Activated CD8-positive, alpha-beta T cell treated with anti-CD3 and anti-CD28 coated beads for 36 hours (primary cell): ENCODE measurements at places on chromosomes 12 and 14.

DNA sequence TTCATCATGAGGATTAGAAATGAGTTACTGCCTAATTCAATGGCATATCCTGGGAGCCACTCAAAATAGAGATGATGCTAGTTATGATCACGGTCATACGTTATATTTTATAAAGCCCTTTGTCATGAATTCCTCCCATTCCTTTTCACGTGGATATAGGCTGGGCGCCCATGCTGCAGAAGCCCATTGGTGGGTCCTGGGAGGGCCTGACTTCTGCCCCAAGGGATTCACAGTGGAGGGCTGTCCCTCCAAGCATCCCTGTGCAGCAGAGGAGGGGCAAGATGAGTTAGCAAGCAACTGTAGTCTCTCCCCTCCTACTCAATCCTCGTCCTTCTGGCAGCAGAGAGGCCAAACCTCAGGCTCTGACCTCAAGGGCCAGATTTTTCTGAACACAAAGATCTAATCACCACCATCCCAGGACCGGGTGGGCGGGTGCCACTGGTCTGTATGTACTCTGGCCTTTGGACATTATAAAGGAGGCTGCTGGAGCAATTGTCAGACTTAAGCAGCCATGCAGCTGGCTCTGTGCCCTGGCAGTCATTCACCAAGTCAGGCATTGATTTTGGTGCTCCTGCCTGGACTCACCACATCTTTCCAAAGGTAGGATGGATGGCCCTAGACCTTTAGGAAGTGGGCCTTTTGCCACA lies 8.6 kb downstream of the GLTP start:
- H3K4me1 ChIP-seq: peaks cover 18% of the 10 kb centered on the region
- no peak for DNase-seq
- no peaks in the 10 kb centered on the region for H3K27me3 ChIP-seq
- H3K27ac ChIP-seq: peak overlapping the region; percentile 23
- H3K4me3 ChIP-seq: no peak overlapping the region

- no peaks in the 10 kb centered on the region for H3K4me1 ChIP-seq
- H3K36me3 ChIP-seq: peaks cover 17% of the 10 kb centered on the region
- H3K27me3 ChIP-seq: no peaks in the 10 kb centered on the region
- no peak overlapping the region for H3K4me3 ChIP-seq
Measured at GRCh38 chr12:22064968-22065367, 18.9 kb downstream of the CMAS start.

DNA sequence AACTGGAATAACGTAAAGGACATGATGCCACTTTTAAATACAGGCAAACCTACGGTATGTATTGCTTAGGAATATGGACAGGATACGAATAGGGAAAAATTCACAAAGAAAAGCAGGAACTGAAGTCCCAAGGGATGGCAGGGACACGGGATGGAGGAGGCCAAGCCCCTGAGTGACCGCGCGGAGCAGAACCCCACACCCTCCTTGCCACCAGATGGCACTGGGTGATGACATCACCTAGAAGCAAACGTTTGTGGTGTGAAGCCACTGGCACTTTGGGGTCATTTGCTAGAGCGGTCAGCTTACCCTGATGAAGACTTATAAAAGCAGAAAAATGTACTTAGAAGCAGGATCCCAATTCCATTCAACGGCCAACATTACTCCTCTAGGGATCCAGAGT lies 9.4 kb downstream of the DHX37 start:
- peaks cover 32% of the 10 kb centered on the region for H3K36me3 ChIP-seq
- H3K4me3 ChIP-seq: no peak overlapping the region
- no peaks in the 10 kb centered on the region for H3K27me3 ChIP-seq

DNA sequence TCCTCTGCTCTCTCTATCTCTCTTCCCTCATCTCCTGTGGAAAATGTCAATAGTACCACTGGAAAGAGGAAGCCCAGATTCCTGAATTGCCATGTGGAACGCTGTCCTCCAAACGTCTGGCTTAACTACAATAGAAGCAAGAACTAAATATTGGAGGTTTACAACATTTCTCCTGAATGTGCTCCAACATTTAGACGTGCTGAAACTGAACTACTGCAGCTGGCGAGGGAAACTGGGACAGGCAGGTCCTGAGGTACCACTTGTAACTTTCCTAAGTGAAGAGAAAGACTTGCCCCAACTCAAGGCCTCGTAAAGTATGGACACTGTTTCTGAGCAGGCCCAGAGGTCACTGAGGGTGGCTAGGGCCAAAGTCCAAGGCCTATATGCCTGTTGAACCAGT lies 187.7 kb downstream of the NTF3 start:
- DNase-seq: no peak
- no peak overlapping the region for H3K4me3 ChIP-seq
- H3K36me3 ChIP-seq: no peaks in the 10 kb centered on the region
- no peak overlapping the region for H3K27ac ChIP-seq
- no peaks in the 10 kb centered on the region for H3K4me1 ChIP-seq

GRCh38 chr12:94318181-94318580 lies 141.5 kb downstream of the CEP83 start:
- peaks cover 53% of the 10 kb centered on the region for H3K36me3 ChIP-seq
- no peak overlapping the region for H3K4me3 ChIP-seq
- peaks cover 5% of the 10 kb centered on the region for H3K4me1 ChIP-seq
- DNase-seq: no peak
- H3K27ac ChIP-seq: no peak overlapping the region
